ENCODE measurements at places on chromosomes 13 and 19.
A peak's percentile ranks its signal among the peaks of the same experiment; 100 is the strongest.

- DNase-seq: peak; percentile 66
Observed at GRCh38 chr13:98910501-98910951, 67.3 kb downstream of the DOCK9 start.

- DNase-seq: no peak
Observed at GRCh38 chr13:109355875-109356434, 430.4 kb downstream of the IRS2 start.

DNA sequence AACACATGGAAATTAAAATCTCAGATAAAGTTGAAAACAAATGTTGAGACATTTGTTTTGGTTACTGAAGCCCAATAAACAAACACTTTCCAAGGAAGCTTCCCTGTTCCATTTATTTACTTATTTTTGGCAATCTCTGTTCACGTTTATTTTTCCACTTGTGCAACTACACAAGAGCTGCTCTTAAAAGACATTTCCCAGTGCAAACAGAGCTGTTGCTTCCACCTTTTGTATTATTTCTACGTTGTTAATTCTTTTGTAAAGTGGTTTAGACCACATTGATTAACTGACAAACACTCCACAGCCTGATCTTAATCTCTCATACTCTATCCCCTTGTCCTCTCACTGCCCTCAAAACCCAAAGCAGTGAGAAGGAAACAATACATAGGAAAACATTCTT is 757.6 kb downstream of the LIG4 start:
- no peak for DNase-seq

DNA sequence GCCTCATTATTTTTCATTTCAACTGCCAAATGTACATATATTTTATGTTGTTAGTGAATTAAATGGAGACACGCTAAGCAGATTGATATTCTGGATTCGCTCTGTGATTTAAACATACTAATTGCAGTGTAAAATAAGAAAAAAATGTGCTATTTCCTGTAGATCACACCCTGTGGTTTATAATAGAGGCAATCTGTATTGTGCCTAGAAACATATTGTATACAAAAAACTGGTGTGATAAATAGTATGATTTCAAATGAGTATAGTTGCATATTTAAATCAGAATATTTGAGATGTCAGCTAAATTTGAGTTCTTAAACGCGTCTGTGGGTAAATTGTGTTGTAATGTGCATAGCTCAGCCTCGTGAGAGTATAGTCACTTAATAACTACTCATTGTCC is 643.9 kb downstream of the TBC1D4 start:
- DNase-seq: no peak

DNA sequence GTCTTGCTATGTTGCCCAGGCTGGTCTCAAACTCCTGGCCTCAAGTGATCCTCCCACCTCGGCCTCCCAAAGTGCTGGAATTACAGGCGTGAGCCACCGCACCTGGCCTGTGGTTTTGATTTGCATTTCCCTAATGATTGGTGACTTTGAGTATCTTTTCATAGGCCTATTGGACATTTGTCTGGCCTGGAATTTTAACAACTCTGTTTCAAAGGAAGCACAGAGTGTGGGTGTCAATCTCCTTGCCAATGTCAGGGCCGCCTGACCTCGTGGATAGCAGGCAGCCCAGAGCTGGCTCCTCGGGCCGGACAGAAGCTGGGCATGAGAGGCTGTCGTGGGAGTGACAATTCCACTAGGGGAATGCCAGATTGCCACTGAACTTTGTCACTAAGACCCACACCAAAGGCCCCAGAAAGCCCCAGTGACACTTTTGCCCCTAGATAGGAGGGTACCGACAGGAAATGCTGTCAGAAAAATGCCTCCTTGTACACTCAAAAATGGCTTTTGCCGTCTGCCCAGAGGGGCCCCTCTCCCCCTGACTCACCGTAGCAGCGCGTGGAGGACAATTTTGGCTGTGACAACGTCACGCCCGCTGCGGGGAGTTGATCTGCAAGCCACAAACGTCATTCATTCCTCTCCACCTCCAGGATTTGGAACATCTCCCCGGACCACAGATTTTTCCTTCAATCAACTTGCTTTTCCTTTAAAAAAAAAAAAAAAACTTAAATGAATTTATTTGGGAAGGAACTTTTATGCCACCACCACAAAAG is 11.7 kb upstream of the ADGRE5 start:
- DNase-seq: peak; percentile 95
